ENCODE measurements at places on chromosomes 3 and 15. TPM values are rescaled to one million over a fixed set of nuclear protein-coding genes. Genes with fewer than 3 reads are reported as not detected.

GRCh38 chr15:52434885-52435284 lies 93.8 kb downstream of the MYO5A start:
- DNase-seq = no peak

DNA sequence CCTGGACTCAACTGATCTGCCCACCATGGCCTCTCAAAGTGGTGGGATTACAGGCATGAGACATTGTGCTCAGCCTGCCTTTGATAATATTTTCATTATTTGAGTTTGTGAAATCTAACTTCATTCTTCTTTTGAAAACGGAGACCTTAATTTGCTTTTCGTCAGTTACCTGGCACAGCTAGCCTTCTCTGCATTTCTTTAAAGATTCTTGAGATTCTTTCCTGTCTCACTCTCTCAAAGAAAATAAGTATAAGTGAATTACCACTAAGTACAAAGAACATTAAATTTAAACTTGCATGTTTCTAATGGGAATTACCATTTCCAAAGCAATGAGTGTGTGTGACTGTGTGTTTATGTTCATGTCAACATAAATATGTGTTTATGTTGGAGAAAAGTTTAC lies 187.9 kb downstream of the NFKBIZ start:
- DNase-seq = no peak

GRCh38 chr3:134106580-134106979 lies 76.9 kb upstream of the SLCO2A1 start:
- DNase-seq = no peak

GRCh38 chr3:194278186-194278845 lies 72.8 kb downstream of the CPN2 start:
- no peak for DNase-seq

- DNase-seq = no peak
Observed at GRCh38 chr15:78002996-78003395, 74.5 kb downstream of the TBC1D2B start.

DNA sequence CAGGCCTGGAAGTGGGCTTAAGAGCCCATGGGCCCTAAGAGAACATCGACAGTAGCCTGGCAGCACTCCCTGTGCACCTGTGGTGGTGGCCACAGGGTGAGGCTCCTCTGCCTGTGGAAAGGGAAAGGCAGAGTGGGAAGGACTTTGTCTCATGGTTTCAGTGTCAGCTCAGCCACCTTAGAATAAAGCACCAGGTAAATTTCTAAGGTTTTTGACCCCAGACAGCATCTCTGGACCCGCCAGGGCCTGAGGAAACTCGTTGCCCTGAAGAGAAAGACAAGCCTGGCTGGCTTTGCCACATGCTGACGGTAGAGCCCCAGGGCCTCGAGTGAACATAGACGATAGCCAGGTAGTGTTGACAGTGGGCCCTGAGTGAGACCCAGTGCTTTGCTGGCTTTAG lies 22.1 kb downstream of the GOLGA6A start:
- DNase-seq = no peak

DNA sequence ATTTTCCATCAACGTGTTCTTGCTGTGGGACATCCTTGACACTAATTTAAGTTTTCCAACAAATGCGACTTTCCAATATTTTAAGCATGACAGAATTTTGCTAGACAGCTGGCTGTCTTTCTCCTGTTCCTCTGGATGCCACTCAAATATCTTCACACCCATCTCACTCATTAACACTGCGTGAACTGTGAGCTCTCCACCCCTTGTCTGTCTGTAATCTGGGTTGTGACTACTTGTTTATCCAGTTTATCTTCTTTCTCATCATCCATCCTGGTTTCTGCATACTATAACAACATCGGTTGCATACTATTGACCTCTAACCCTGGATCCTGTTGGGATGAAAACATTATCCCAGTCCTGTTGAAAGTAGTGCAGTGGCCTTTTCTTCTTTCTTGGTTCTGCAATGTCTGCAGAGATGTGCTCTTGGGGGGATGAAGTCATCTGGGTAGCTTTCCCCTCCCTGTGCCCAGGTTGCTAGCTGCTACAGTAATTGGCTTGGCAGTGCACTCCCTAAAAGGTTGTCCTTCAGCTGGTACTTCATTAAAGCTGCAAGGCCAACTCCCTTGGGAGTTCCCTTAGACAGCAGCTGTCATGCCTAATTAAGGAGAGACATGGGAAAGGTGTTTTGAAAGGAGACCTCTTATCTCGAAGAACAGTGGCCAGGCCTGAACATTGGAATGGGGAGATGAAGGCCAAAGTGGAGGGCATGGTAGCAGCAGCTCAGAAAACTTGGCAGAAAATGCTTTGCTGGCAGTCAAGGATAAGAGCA lies 24.7 kb downstream of the KAT2B start:
- DNase-seq = no peak

GRCh38 chr15:83559310-83559966 lies 94.5 kb upstream of the ADAMTSL3 start:
- DNase-seq = peak; percentile 8

GRCh38 chr3:70108072-70108471 lies 108.5 kb downstream of the SAMMSON start:
- no peak for DNase-seq

DNA sequence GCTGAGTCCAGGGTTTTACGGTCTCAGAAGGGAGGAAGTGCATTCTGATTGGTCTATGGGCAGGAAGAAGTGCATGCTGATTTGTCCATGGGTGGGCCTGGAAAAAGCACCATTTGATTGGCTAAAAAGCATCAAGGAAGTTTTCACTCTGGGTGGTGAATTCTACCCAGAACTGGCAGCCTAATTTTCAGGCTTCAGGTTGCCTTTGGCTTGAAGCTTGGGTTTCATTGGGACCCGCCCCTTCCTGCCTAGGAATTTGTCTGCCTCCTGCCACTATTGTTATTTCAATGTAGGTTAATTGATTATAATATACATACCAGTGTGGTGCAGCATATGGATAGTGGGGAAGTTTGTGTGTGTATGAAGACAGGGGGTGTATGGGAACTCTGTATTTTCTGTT lies 1355.9 kb downstream of the SI start:
- DNase-seq = no peak

DNA sequence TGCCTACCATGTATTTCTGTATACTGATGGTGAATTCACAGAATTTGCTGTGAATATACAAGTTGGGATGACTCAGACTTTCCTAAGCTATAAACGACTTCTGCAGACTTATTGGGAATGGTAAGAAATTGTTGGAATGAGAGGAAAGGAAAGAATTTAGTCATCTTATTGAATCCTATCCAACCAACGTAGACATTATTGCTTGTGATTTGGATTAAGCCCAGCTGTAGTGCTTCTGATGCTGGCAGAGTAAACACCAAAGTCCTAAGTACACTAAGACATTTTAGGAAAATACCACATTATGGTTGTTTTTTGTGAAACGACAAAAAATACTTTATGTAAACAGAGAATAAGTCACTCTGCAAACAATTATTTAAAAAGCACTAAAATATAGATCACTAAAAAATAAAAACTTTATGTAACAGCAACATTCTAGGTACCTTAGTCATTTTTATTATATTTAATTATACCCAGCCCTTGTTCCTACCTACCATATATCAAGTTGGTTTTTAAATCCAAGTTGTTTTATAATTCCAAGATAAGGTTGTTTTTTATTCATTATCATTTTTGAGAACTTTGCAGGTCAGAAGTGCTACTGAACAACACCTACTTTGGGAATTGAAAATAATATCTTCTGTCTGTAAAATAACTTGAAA lies 99.2 kb upstream of the MLF1 start:
- DNase-seq = no peak

- DNase-seq = no peak
Observed at GRCh38 chr3:76039431-76039830, 254.1 kb upstream of the ZNF717 start.

DNA sequence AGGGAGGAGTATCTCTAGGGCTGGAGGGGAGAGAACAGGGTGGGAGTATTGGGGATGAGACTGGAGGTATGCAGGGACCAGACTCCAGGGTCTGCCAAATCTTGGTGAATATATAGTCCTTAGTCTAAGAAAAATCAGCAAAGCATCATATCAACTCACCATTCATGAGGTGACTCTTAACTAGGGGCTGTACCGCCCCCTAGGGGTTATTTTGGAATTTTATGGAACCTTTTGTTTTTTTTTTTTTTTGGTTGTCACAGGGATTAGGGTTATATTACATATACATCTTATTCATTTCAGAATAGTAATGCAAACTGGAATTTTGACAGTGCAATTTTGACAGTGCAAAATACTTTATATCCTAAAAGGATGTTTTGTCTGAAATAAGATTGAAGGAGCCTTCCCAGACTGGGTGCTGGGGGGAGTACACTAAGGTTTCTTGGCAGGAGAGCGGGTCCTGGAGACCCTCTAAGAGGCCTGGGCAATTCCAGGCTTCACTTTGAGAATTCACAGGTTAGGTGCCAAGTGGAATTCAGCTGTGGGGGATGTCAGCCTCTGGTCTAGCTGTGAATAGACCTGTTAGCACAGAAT lies 7.5 kb downstream of the CMTM7 start:
- no peak for DNase-seq

The ATP2B2 gene
- polyA plus RNA-seq = 0.13 TPM

The BLM gene
- 0.67 TPM for polyA plus RNA-seq

Data from urinary bladder (tissue), 4 donors.